Airway epithelial cell (primary cell): ENCODE measurements at places on chromosomes 4 and X. TPM values are rescaled to one million over a fixed set of nuclear protein-coding genes. Genes with fewer than 3 reads are reported as not detected.

The G3BP2 gene
- 115 and 124 TPM in 2 replicates for total RNA-seq

The CFAP47 gene
- not detected in 2 replicates for total RNA-seq

The TLR3 gene
- total RNA-seq, result 2.4 and 3.3 TPM in 2 replicates

The FHDC1 gene
- 3.6 and 6.3 TPM in 2 replicates for total RNA-seq

The EGF gene
- total RNA-seq, result 0.14 and 0.28 TPM in 2 replicates

The BEND2 gene
- total RNA-seq, result not detected in 2 replicates

The MAGEC2 gene
- not detected in 2 replicates for total RNA-seq

The EGFL6 gene
- total RNA-seq, result 0.14 and 0.28 TPM in 2 replicates

The MAGEA10 gene
- total RNA-seq, result not detected in 2 replicates

The GYPE gene
- not detected in 2 replicates for total RNA-seq

The SOWAHD gene
- 0.07 and 0.19 TPM in 2 replicates for total RNA-seq
